ENCODE measurements at places on chromosomes 5 and 9. TPM values are rescaled to one million over a fixed set of nuclear protein-coding genes. Genes with fewer than 3 reads are reported as not detected.

DNA sequence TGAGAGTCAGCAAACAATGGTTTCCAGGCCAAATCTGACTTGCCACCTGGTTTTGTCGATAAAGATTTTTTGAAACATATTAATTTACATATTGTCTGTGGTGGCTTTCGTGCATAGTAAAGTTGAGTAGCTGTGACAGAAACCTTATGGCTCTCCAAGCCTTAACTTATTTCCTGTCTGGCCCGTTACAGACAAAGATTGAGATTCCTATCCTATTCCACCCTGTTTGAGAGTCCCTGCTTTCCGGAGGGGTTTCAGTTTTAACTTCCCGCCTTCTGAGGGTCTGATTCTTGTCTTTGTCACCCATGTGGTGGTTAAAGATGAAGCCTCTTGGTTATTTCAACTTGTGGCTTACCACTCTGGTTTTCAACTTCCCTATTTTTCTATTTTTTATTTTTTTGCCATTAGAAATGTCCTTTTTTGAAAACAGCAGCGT, 11.4 kb downstream of the OTULIN start:
- DNase-seq = no peak

GRCh38 chr5:107376546-107377276, 294.0 kb downstream of the EFNA5 start:
- DNase-seq = no peak

DNA sequence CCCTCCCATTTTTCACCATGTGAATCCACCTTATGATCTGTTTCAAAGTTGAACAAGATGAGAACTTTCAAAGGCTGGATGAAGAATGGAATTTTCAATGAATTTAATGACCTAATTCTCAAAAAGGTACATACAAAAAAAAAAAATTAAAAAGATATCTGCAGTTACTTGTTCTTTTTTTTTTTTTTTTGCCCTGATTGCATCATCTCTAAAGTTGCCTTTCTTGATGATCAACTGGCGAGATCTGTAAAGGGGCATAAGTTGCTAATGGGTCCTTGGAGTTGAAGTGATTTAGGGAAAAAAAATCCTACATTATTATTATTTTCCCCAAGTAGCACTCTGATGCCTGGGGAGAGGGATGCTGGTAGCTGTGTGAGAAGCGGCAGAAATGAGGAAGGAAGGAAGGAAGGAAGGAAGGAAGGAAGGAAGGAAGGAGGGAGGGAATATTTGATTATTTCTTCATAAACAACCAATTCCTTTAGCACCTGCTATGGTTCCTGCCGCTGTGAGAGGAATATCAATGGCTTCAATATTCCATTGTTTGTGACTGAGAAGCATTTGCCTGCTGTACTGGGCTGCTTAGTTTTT, 48.8 kb upstream of the CD180 start:
- DNase-seq = no peak

DNA sequence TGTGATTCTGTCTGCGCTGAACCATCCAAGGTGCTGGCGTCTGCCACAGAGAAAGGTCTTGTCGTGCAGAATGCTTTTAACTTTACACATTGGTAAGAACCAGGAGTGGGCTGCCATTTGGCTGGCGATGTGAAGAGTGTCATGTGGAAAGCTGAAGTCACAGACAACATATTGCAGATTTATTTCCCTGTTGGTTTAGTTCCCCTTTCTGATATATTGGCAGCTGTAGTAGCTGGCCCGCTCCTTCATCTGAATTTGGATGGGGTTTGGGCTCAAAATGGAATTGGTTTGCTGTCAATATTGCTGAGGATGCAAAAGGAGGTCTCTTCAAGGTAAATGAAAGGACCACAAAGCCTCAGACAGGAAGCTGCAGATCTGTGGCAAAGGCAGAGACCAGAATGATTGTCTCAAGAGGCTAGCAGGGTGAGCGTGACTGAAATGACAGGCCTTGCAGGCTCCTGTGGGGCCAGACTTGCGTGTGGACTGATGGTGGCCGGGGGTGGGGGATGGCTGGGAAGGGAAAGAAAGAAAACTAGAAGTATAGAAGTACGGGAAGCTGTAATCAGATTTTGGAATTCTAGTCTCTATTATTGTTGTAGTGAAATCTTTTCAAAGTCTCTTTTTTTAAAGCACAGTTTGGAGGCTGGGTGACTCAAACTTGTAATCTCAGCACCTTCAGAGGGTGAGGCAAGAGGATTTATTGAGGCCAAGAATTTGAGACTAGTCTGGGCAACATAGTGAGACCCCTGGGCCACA, 25.1 kb upstream of the CD180 start:
- no peak for DNase-seq

GRCh38 chr5:56012281-56012963, 17.7 kb upstream of the IL6ST start:
- no peak for DNase-seq

GRCh38 chr5:157455057-157455456, 5.0 kb upstream of the NIPAL4 start:
- DNase-seq = no peak

DNA sequence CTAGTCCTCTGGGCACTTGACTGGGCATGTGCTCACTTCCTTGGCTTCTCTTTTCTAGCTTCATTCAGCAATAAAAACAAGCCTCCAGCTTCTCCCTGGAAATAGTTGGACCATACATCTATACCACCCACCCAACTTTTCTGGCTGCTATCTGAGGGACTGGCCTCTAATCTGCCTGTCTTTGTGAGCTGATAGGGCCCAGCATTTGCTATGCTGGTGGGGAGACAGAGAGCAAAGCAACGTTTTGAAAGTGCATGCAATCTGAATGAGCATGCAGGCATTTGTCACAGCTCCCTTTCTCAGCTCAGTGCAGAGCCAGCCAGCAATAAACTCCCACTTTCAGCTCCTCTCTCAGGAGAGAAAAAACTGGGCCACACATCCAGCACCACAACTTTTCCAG, 50.7 kb upstream of the ISOC1 start:
- no peak for DNase-seq

DNA sequence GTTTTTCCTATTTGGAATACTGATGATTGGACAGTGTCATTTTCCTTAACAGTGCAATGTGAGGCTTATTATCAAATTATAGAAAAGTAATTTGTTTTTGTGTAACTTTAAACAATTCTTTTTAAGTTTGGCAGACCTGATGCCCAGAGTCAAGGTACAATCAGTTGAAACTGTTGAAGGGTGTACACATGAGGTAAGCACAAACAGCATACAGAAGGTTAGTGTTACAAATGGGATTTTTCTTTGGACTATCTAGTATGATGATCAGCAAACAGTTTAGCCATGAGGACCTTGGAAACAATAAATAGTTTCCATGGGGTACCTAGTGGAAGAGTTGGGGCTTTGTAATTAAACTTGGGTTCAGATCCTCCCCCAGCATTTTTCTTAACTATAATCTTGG, 16.2 kb downstream of the MTREX start:
- DNase-seq = no peak

GRCh38 chr9:98550206-98550820, 158.4 kb downstream of the GABBR2 start:
- no peak for DNase-seq

DNA sequence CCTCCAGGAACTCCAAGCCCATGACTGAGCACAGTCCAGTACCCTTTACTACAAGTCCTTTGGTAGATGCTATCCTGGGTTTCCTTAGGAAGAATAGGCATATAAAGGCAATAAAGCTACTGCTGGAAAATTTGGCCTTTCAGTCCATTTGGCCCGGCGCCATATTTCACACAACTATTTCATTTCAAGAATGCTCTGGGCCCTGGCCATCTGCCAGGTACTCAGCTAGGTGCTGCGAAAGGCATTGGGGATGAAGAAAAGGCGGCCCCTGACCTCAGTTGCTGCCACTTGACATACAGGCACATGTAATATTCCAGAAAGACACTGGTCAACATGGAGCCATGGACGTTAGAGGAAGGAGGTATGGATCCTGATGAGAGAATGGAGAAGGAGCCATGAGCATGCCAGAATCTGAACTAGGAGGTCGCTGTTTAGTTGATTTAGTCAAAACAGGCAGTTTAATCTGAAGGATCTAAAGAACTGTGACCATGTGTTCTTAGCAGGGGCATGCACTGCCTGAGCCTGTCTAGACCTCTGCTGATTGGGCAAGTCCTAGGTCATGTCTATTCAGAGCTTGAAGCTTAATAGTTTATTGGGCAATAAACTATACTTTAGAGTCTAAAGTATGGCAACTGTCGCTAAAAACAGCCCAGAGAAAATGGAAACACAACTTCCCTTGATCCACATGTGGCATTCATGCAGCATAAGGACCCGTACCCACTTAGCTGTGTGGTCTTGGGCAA, 149.3 kb downstream of the MELK start:
- DNase-seq = no peak

- no peak for DNase-seq
These were observed 19.0 kb upstream of the LIFR start for GRCh38 chr5:38575476-38575875.

- peak; percentile 70 for DNase-seq
These were observed 81.3 kb downstream of the RAPGEF1 start for GRCh38 chr9:131658377-131659129.

DNA sequence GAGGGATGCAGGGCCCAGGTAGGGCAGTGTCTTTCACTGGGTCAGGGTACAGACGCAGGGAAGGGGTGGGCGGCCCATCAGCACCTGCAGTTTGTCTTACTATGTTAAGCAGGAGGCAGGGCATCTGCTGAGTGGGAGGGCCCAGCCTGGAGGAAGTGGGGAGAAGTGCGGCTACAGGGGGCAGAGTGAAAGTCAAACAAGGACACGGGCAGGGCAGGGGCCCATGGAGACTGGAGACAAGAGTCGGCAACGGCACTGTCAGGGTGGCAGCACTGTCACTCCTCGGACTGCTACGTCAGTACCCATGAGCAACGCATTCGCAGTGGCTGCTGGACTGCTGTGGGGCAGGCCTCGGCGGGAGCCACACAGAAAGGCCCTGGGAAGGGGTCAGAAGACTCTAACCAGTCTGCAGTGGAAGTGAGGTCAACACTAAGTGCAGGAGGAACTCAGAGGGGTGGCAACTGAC, 19.7 kb downstream of the CAMSAP1 start:
- no peak for DNase-seq

- DNase-seq = no peak
These were observed 81.1 kb upstream of the SLC12A2 start for GRCh38 chr5:128002425-128002824.

DNA sequence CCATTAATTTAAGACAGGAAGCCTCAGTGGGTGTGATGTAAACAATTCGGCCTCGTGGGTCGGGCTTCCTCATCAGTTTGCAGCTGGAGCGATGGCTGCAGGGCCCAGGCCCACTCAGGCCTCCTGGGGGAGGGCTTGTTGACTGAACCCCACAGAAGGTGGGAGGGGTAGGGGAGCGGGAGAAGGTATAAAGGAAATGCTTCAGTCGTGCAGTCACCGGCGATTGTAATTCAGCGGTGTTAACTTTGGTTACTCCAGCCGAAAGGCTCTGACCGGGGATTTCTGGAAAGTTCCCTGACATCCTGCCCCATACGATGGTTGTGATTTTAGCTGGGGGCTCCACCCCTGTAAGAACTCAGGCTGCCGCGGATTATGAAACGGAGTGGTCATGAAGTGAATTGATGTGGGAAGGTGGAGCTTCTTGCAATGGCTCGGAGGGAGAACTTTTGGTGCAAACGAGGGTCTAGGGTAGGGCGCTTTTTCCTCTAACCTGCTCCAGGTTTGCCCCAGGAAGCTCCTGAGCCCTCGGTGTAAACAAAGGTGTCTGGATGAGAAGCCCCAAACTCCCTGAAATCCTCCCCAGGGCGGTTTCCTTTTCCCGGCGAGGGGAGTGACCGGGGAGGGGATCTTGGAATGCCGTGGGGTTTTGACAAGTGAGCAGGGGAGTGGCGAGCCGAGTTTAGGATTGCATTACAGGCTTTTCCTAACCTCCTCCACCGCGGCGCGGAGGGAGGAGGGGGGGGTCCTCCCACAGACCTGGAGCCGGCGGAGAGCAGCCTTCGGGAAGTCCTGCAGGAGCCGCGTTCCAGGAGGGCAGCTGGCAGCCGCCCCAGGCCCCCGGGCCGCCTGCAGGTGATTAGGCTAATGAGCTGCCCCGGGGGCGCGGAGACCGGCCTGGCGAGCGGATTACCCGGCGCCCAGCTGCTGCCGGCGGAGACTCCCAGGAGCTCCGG, 215.5 kb downstream of the PDZD2 start:
- peak; percentile 41 for DNase-seq

- DNase-seq = no peak
These were observed 59.0 kb downstream of the PTTG1 start for GRCh38 chr5:160480652-160481051.

DNA sequence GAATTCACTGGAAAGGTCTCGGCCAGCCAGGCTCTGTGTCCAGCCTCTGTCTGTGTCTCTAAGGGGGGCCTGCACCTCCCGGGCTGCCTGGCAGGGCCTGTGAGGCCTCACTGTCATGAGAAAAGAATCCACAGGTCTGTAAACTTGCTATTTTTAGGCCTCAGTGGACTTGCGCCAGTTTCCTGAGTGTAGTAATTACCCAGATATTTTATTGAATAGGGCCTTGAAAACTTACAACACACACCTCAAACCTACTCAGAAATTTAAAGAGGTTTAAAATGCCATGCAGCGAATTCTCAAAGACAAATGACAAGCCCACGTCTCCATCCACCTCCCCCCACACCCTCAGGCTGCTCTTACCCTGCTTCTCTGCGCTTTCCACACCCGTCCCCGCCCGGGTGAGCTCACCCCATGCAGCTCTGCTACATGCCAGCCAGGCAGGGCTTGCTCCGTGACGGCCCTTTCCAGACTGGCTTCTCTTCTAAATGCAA, 8.8 kb upstream of the TENT4A start:
- DNase-seq = peak; percentile 64

- DNase-seq = no peak
These were observed 40.7 kb downstream of the SECISBP2 start for GRCh38 chr9:89358985-89359384.

DNA sequence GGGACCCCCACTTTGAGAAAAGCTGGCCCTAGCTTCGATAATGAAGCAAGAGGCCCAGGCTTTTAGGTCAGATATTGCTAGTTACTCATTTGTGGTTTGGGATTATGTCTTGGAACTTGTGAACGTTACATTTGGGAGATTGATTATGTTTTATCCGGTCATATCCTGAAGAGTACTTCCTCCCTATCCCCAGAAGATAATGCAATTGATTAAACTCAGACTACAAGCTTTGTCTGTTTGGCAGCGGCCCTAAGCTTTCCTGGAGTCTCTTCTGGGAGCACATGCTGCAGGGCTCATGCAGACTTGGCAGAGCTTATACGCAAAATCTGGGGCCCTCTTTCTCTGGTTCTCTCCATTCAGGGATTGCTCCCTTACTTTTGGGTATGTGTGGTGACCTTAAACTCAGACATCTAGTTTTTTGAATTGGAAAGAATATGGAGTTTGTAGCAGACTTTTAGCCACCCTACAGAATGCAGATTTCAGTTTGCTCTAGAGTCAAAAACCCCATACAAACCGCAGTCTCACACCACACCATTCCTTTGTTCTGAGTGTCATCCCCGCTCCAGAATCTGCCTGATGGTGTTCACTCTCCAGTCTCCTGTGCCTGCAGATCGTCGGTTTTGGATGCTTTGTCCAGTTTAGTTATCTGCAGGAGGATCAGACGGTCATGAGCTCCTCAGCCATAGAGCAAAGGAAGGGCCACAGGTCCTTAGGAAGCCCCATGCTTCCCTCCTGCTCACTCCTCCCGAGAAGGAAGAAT, 449.5 kb upstream of the TRPC7 start:
- no peak for DNase-seq

The GABRA6 gene
- total RNA-seq = not detected

The GLRA1 gene
- total RNA-seq = not detected

The CENPH gene
- 44.3 TPM for total RNA-seq

The STK32A gene
- total RNA-seq = 0.63 TPM

The CMYA5 gene
- 2.8 TPM for total RNA-seq

The LRRC19 gene
- not detected for total RNA-seq

The HTR4 gene
- total RNA-seq = not detected

The SLC4A9 gene
- total RNA-seq = not detected

The PLEKHG4B gene
- total RNA-seq = 4.3 TPM

The CSF2 gene
- total RNA-seq = 13.2 TPM

The TOR2A gene
- 15.0 TPM for total RNA-seq

Data from epithelial cell of proximal tubule (primary cell).